ENCODE measurements at places on chromosomes 16 and 17.

GRCh38 chr17:30332057-30332542 lies 1.8 kb downstream of the TMIGD1 start:
- DNase-seq, result no peak

GRCh38 chr16:31050280-31051030 lies 17.1 kb downstream of the STX4 start:
- DNase-seq, result no peak

GRCh38 chr16:74568961-74569631 lies 37.8 kb downstream of the GLG1 start:
- DNase-seq, result no peak

DNA sequence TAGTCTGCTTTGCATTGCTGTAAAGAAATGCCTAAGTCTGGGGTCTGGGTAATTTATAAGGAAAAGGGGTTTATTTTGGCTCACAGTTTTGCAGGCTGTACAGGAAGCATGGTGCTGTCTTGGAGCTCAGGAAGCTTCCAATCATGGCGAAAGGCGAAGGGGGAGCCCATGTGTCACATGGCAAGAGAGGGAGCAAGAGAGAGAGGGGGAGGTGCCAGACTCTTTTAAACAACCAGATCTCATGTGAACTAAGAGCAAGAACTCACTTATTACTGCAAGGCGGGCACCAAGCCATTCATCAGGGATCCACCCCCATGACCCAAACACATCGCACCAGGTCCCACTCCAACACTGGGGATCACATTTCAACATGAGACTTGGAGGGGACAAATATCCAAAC lies 148.2 kb upstream of the HS3ST2 start:
- no peak for DNase-seq

DNA sequence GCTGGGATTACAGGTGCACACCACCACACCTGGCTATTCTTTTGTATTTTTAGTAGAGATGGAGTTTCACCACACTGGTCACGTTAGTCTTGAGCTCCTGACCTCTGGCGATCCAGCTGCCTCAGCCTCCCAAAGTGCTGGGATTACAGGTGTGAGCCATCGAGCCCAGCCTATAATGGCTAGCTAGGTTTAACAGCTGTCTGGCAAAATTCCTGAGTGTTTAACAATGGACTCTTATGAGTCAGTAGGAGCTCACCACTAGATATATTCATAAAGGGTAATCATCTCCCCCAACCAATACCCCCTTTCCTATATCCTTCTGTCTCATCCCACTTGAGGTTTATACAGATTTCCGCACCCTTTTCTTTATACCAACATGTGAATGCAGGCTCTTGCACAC lies 91.5 kb upstream of the CDH13 start:
- no peak for DNase-seq

- no peak for DNase-seq
These were observed 1.3 kb downstream of the TLCD3A start for GRCh38 chr17:733743-734142.
